Effector memory CD4-positive, alpha-beta T cell (primary cell): ENCODE measurements at places on chromosomes 16 and 17.

DNA sequence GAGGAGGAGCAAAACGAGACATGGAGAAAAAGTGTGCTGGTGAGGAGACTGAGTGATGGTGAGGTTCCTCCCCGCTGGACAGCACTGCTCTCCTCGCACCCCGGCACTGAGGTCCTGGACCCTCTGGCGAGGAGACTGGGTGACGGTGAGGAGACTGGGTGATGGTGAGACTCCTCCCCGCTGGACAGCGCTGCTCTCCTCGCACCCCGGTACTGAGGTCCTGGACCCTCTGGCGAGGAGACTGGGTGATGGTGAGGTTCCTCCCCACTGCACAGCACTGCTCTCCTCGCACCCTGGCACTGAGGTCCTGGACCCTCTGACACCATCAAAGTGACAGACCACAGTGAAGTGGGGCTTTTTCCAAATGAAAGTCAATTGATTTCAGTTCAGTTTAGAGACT, 10.9 kb downstream of the PITPNA start:
- DNase-seq, result no peak

- DNase-seq, result no peak
Measured at GRCh38 chr16:75310541-75310940, 59.1 kb upstream of the BCAR1 start.

DNA sequence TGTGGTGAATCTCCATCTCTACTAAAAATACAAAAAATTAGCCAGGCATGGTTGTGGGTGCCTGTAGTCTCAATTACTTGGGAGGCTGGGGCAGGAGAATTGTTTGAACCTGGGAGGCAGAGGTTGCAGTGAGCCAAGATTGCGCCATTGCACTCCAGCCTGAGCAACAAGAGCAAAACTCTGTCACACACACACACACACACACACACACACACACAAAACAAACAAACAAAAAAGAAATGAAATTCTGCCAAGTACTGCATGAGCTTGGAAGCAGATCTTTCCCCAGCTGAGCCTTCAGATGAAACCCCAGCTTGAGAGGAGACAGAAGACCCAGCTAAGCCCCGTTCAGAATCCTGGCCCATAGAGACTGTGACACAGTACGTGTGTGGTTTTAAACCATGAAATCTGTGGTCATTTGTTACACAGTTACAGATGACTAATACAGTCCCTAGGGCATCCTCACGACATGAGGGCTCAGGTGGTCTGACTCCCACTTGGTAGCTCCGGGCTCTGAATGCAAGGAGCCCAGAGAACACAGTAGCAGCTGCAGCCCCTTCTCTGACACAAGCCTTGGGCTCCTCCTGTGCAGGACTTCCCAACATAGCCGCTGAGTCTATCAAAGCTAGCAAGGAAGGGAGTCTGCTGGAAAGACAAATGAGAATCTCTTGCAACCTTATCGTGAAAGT, 132.8 kb downstream of the SEC14L1 start:
- no peak for DNase-seq

DNA sequence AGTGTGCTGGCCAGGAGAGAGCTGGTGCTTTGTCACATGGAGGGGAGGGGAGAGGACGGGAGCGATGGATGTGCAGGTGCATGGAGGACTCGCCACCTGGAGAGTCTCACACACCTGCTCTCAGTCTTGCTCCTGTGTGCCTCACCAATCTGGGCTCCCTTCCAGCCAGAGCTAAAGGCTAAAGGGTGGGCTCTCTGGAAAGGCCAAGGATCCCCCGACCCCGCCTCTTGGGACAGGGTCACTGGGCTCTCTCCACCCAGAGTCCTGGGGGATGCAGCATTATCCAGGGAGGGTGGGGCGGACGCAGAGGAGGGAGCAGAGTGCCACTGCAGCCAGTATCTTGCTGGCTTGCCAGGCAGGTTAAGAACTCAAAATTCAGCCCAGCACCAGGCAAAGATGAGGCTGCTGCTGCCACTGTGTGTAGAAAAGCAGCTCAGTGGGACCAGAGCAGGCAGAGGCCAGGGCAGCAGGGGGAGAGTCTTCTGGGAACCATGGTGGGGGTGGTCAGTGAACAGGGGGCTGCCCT, 5.4 kb upstream of the STAT5B start:
- DNase-seq, result no peak

DNA sequence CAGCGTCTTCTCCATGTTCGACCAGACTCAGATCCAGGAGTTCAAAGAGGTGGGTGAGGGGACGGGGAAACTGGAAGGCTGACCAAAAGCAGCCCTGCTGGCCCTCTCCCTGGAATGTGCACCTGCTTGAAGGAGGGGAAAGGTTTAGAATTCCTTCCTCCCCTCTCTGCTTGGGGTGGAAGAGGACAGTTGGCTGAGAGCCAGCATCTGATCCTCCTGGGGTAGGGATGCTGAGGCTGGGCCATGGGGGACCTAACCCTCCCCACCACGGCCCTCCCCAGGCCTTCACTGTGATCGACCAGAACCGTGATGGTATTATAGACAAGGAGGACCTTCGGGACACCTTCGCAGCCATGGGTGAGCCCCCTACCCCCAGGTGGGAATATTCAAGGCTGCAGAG, 1.3 kb downstream of the MYL11 start:
- DNase-seq, result no peak

- no peak for DNase-seq
Measured at GRCh38 chr16:85753976-85754375, 3.1 kb upstream of the C16orf74 start.

GRCh38 chr17:34347063-34347462, 9.2 kb upstream of the CCL13 start:
- DNase-seq, result no peak

DNA sequence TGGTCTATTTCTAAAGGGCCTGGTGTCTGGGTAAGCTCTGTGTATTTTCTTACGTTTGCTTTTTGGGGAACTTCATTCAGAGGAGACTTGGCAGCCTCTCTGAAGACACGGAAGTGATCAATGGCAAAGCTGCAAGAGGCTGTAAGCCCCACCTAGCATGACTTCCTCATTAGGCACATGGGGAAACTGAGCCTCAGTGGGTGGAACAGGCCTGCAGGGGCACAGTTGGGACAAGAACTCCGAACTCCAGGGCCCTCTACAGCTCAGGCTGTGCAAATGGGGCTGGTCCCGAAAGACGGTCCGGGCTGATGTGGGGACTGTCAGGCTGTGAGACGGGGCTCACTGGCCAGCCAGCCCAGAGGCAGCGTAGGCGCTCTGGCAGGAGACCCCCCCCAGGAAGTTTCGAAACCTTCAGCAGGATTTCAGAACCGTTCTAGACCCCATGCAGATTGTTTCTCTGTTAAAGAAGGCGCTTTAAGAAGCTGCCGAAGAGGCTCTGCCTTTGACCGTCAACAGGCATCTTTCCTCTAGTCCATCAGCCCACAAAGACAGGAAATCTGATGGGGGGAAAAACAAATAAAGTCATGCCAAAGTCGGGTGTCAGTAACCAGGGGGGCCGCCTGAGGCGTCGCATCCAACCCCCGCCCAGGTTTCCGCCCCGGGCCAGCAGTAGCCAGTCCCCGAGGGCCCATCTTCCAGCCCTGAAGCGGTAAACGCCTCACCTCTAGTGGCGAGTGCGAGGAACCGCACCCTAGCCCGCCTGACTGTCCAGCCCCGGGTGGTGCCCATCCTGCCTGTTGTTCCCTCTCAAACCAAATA, 79.8 kb upstream of the TBC1D3K start:
- no peak for DNase-seq

- no peak for DNase-seq
Measured at GRCh38 chr17:10843811-10844210, 5.9 kb upstream of the PIRT start.

- DNase-seq, result no peak
Measured at GRCh38 chr17:57487573-57487972, 231.2 kb downstream of the MSI2 start.

- no peak for DNase-seq
Measured at GRCh38 chr16:65284626-65285025, 162.8 kb upstream of the CDH11 start.

DNA sequence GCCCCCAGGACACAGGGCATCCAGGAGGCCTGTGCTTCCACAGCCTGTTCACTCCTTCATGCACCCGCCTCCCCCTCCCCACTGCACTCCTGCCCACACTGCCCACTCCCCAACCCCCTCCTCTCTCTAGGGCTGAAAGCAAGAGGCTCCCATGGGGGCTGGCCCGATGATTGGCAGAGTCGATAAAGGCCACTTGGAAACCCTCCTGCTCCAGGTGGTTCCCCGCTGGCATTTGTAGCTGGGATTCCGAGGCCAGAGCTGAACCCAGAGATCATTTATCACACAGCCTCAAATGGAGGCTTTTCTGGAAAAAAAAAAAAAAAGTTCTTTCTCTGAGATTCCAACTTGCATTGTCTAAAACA, 74.1 kb downstream of the SREBF1 start:
- DNase-seq, result no peak

- DNase-seq, result no peak
Measured at GRCh38 chr17:29020576-29020975, 14.7 kb upstream of the SEZ6 start.

DNA sequence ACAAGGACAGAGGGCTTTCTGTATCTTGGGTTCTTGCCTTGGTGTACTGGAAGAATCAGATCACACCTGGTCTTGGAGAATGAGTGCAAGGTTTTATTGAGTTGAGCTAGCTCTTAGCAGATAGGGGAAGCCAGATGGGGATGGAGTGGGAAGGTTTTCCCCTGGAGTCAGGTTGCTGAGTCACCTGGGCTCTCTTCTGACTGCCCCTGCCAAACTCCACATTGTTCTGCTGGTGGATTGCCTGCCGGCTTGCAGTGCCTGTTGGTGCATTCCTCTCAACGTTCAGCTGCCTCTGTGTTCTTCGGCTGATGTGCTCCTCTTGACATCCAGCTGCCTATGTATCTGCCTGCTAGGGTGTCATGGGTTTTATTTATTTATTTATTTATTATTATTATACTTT, 1431.1 kb downstream of the CDH8 start:
- no peak for DNase-seq

- DNase-seq, result no peak
Measured at GRCh38 chr16:84324434-84325262, 30.0 kb downstream of the WFDC1 start.

DNA sequence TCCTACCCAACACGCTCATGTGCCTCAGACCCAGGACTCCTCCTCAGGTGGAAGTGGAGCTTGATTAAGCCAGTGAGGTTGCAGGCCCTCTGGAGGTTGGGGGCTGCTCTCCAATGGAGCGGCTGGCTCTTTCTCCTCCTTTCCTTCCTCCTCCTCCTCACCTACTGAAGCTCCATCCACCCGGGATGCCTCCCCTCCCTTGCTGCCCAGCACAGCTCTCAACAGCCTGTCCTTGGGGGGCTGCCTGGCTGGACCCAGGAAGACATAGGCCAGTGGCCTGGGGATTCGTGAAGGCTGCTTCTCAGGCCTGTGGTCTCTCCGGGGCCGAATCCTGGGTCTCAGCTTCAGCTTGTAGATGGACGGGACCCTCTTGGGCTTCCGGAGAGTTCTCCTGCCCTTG, 8.2 kb downstream of the GAS2L2 start:
- no peak for DNase-seq

DNA sequence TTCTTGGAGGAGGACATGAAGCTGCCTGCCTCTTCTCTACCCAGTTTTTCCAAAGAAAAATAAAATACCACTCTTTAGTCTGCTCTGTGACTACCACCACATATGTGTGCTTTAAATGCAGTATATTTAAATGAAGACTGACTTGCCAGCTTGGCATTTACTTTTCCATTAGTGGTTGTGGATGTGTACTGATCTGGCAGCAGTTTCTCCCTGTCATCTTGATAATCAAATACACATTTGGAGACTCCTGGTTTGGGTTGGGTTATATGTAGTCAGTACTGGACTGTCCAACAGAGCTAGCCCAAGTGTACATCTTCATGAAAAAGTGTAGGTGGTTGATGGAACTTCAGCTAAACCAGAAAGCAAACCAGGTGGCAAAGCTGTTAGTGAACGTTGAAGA, 19.9 kb downstream of the COX10 start:
- no peak for DNase-seq

GRCh38 chr16:30018731-30019158, 4.3 kb upstream of the C16orf92 start:
- DNase-seq, result no peak

GRCh38 chr17:27977751-27978688, 64.5 kb upstream of the NLK start:
- no peak for DNase-seq

GRCh38 chr16:86120201-86121192, 221.5 kb downstream of the IRF8 start:
- DNase-seq, result no peak

DNA sequence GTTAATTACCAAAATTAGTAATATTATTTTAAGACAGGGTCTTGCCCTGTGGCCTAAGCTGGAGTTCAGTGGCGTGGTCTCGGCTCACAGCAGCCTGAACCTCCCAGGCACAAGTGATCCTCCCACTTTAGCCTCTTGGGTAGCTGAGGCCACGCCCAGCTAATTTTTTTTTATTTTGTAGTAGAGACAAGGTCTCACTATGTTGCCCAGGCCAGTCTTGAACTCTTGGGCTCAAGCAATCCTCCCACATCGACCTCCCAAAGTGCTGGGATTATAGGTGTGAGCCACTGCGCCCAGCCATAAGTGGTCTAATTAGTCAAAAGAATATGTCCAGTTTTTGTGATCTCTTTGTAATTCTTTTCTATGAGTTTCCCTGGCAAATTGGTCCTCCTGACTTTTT, 12.0 kb upstream of the CFDP1 start:
- no peak for DNase-seq

- no peak for DNase-seq
Measured at GRCh38 chr17:46922487-46922803, 515 bp upstream of the GOSR2 start.

DNA sequence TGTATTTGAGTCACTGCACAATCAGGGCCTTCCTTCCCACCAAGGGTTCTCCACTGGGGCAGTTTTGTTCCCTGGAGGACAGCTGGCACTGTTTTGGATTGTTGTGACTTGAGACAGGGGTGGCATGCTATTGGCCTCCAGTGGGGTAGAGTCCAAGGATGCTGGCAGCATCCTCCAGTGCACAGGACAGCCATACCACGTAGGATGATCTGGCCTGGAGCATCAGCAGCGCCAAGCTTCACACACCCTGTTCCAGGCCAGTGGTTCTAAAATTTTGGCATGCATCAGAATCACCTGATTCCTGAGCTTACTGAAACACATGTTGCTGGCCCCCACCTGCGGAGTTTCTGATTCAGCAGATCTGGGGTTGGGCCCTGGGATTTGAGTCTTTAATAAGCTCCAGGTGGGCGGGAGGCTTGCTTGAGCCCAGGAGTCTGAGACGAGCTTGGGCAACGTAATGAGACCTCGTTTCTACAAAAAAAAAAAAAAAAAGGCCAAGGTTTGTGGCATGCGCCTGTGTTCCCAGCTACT, 83.2 kb downstream of the MGAT5B start:
- no peak for DNase-seq

GRCh38 chr17:57677301-57677700, 67.8 kb downstream of the CCDC182 start:
- no peak for DNase-seq

- no peak for DNase-seq
Measured at GRCh38 chr17:41781404-41782110, 5.0 kb downstream of the JUP start.
